ENCODE measurements at places on chromosomes 3 and 15. TPM values are rescaled to one million over a fixed set of nuclear protein-coding genes. Genes with fewer than 3 reads are reported as not detected.
A peak's percentile ranks its signal among the peaks of the same experiment; 100 is the strongest.

DNA sequence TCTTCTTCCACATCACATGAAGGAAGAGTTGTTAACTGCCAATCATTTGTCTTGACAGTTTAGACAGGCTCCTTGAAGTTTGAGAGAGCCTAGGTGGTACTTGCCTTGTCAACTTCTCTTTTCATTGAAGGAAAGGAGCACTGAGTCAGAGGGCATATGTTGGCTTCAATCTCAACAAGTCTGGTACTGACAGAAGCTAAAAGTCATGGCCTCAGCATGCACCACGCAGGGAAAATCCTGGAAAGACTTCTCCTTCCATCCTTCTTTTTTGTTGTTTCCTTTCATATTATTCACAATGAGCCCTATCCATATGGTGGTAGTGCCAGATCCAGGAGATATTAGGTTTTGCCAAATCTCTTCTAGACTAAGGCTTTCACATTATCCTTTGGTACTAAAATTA lies 1272.5 kb downstream of the ROBO1 start:
- no peak for DNase-seq

GRCh38 chr3:128549283-128550112 lies 56.5 kb upstream of the GATA2 start:
- DNase-seq, result peak; percentile 86

DNA sequence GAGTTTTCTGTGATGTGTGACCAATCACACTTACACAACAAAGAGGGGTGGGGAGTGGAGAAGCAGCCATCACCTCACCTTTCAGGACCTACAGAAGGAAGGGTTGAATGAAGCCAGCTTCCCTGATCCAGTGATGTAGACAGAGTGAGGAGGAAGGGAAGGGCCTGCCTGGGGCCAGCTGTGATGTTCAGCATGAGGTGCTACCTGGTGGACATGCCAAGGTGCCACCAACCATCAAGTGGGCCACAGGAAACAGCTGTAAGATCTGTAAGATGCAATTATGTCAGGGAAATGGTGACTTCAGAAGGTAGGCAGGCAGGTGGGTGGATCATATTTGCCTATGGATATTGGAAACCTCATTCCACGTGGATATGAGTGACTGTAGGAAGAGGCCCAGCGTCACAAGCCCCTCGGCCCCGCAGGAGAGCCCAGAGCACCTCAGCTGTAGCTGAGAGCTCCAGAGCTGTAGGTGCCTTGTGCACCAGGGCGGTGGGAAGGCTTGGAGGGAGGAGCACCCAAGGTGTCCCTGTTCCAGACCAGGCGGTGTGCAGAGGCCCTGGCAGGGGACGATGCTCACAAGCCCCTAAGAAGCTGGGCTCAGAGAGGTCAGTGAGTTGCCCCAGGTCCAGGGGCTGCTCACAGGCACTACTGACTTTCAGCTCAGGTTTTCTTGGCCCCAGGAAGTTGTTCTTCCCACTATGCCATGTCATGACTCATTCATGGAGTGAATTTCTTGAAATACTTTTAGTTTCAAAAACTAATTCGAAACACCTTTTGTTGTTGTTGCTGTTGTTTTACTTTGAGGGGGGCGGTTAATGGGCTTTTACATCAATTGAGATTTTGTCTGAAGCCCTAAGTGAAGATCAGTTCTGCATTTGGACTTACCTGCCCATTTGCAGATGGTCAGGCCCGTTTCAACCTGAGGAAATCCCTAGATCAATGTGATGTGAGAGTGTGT lies 94.2 kb upstream of the ALDH1A3 start:
- peak; percentile 32 for DNase-seq

DNA sequence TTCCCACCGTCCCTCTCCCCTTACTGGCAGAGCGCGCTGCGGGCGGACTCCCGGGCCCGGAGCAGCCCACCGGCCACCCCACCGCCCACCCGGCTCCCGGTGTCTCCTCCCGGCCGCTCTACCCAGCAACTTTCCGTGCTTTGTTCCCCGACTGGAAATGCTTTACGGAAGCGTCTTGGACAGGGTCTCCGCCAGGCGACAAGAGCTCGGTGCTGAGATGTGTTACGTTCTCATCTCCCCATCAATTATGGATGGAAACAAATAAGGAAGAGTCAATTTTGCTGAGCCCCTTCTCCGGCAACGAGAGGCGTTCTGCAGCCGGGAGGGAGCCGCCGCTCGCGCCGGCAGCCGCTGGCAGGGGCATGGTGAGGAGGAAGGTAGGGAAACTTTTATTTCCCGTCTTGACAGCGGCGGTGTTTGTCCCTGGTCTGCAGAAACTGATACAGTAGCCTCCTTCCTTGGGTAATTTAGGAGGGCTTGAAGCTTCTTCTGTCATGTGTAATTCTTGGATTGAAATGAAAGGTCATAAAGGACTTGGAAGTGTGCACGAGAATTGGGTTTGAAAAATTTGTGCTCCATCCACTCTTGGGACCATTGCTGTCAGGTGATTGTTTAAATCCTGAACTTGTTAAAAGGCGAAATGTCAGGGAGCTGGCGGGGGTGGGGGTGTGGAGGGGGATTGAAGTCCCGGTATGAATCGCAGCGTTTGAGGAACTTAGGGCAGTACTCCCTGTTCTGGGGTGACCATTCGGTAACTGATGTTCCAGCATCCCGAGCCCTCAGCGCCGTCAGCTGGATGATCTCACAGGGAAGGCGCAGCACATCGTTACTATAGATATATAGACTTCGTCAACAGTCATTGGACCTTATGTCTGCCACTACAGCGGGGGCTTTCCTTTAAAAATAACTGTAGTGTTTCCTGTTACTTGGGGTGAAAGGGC lies 1.5 kb downstream of the SEMA6D start:
- DNase-seq, result peak; percentile 39

GPR15 gene
- total RNA-seq, result not detected

GRCh38 chr15:101213570-101213969 lies 38.3 kb downstream of the CHSY1 start:
- DNase-seq, result no peak

Measured in GM23248 (cell line).